ENCODE measurements at places on chromosomes 3 and 15.

DNA sequence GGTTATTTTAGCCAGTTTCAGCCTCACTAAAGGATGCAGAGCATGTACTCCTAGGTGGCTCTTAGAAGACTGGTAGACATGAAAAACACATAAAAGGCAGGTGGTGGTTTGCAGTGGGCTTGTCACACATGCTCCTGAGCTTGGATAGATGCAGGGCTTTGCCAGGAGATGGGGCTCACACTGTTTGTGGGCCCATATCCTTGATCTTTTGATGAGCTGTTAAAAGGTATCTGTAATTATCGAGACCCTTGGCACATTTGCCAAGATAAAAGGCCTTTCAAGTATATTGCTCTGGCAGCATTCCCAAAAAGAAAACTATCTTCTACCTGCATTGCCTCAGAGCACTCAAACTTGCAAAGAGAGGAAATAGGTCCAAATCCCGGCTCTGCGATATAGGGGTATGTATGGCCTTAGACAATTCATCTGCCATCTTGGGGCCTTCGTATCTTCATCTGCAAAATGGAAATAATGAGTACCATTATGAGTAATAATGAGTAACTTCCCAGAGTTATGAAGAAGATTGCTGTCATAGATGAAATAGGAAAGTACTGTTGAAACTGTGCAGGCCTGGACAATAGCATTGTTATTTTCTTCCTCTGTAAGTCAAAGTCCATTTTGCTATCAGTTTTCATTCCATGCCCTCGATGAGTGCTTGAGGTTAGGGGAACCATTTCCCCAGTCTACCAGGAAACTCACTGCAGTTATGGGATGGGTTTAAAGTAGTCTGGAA is 172.7 kb downstream of the SYNPR start:
- DNase-seq = no peak

- no peak for DNase-seq
These were observed 127.3 kb downstream of the EEFSEC start for GRCh38 chr3:128280481-128281052.

- no peak for DNase-seq
These were observed 44.5 kb downstream of the RGMA start for GRCh38 chr15:93044301-93045190.

DNA sequence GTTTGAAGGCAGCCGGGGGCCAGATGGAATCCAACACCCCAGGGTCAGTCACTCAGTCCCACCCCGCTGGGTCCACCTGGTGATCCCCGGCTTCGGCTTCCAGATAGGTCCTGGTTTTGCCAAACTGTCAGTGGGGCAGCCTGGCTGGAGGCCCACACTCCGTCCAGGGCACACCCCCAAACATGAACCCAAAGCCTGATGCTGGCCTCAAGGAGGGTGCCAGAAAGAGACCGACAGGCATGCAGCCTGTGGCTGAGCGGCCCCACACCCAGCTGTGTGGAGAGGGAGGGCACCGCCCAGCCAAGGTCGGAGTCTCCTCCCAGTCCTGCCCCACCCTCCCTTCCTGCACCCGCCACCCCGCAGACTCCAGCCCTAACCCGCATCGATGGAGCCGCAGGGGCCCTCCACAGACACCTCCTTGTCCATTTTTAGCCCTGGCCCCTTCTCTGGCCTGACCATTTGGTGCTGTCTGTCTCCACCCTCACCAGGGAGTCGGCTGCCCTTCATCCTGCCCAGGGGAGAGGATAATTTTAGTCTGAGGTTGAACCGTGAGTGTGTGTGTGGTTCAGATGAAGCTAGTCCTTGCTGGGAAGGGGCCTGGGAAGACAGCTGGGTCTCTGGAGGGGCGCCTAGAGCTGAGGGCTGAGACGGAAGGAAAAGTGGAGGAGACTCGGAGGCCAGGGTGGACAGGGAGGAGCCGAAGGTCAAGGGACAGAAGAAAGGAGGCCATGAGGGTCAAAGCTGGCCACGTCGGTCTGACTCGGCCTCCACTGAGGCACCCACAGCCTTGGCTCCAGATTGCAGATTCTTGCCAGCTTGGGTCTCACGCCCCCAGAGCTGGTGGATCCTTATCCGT is 23.1 kb downstream of the TNK2 start:
- DNase-seq = no peak

- DNase-seq = no peak
These were observed 16.2 kb upstream of the NANOGP8 start for GRCh38 chr15:35101335-35101734.

- no peak for DNase-seq
These were observed 72.1 kb downstream of the APBA2 start for GRCh38 chr15:28957606-28958498.

DNA sequence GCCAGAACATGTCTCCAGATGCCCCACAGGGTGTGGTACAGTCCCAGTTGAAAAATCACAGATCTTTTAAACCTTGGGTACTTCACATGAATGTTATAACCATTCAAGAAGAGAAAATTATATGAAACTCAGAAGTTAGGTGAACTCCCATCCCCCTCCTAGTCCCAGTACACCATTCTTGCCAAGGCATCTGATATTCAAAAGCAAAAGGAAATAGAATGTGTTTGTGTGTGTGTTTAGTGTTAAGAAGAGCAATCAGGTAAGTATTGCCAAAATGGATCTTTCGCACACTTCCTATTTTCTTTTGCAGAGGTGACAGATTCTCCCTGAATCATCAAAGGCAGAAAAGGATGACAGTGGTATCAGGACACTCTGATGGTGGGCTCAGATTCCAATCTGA is 44.1 kb upstream of the LMOD3 start:
- DNase-seq = no peak

GRCh38 chr3:174710612-174711011 is 148.5 kb upstream of the NAALADL2 start:
- DNase-seq = no peak

DNA sequence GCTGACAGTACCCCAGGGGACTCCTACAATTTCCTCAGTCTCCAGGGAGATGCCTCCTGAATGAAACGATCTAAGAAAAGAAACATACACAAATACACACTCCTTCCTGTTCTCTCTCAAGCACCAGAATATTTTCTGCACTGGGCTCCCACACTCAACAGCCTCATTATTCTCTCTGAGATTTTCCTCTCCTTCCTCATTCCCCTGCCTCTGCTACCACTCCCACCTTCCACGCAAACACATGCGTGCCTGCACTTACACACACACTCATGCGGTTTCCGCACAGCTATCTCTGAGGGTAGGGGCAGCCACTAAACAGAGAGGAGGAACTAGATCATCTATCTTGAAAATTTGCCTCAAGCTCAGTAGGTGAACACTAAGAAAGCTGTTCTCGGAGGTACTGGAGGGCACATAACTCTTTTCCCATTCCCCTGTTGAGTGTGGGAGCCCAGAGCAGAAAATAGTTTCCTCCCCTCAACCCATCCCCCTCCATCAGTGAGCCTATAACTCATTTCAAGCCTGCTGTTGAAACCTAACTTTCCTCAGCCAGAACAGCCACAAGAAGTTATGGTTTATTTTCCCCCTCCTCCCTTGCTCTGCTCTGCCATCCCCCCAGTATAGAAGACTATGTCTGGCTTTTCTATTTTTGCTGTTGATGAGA is 30.5 kb upstream of the TIPARP start:
- DNase-seq = no peak

DNA sequence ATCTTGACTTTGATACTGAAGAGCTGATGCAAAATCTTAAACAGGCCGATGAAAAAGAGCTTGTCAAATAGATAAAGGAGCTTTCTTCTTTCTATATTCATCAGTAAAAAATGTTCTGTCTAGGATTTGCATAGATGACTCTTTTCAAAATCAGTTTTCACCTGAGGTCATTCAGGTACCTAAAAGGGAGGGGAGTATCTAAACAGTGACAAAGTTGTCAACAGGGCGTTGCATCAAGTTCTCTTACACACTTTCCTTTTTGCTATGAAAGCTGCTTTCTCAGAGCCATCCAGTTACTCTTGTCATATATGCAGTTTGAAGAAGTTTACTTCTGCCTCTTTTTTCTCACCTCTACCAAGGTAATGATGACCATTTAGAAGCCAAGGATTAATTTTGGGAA is 60.0 kb downstream of the AKAP13 start:
- DNase-seq = no peak

DNA sequence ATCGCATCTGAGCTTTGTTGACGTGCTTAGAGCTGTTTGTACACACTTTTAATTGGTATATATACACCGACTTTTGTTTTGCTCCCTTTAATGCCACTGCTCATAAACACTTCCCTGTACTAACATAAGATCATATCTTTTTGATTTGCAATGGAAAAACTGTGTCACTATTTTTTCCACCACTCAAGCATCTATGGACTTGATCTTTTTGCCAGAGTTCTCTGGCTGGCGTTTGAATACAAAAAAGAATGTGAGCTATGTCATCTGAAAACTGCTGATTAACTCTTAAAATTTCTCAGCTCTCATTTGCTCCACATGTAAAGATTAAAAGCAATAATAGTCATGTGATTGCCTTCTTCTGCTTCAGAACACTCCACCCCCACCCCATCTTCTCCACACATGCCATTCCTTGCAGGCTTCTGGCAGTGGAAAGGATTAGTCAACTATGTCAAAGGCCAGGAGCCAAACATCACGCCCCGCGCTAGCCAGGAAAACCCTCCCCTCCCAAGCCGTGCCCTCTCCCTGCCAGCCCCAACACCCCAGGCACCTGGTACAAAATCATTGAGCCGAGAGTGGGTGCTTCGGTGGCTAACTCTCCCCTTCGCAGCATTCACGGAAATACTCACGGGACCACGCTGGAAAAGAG is 123.4 kb upstream of the MEF2A start:
- DNase-seq = peak; percentile 75

DNA sequence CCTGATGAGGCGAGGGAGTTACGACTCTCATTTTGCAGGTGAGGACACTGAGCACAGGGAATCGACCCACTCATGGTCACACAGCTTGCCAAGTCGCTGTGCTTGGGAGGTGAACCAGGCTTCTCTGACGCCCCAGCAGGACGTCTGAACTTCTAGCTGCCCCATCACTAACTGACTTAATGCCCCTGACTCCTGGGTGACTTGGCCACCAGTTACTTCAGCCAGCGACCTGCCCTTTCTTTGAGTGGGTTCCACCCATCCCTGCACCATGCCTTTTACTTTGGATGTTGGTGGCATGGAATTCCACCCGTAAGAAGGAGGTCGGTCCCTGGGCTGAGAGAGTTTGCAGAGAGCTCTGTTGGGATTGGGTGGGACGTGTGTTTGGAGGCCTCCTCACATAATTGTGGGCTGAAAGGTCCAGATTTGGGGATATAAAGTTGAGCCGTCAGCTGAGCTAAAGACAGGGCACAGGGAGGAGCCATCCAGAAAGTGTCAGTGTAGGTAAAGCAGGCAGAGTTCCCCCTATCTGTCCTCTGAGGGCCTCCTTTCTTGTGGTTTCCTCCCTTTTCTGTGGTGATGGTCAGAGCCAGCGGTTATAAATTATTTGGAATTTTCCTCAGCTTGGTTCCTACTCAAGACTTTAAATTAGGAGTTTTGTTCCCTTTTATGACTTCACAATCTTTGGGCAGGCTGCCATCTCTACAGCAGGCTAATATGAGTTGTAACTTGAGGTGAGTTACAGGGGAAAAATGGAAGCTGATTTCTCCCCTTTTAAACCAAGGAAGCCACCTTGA is 55.0 kb downstream of the FLNB start:
- peak; percentile 72 for DNase-seq

DNA sequence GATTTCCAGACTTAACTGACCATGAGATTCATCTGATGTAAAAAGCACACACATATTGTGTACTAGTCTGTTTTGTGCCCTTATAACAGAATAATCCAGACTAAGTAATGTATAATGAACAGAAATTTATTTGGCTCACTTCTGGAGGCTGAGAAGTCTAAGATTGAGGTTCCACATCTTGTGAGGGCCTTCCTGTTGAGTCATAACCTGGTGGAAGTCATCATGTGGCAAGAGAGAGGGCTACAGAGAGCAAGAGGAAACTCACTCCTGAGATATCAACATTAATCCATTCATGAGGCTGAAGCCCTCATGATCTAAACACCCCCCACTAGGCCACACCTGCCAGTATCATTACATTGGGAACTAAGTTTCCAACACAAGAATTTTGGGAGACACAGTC is 977.6 kb downstream of the MCTP2 start:
- DNase-seq = no peak

DNA sequence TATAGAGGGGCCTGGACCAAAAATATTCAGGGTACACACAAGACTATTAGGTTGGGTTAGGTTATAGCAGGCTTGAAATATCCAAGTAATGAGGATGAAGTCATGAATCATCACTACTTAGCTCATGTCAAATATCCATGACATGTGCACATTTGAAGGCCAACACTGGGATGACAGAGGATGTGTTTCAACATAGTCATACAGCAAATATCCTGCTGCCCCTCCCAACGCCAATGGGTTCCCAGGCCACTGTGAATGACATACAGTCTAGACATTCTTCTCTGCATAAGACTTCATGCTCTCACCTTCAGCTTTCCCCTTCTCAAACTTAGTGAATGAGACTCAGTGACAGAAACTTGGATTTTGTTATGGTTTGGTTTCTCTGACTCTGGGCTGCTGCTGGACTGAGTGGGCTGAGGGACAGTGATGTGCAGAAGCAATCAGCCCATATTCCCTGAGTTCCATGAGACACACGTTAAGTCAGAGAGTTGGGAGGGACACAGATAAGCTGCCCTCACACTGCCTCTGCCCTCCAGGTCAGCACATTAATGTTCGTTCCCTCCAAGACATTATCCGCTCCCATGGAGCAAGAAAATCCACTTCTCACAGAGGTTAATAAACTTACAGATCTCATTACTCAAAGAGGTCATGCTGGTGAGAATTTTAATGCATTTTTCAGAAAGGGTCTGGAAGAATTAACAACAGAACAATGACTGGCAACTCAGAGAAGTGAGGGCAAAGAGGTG is 15.4 kb downstream of the HOMER2 start:
- DNase-seq = no peak

DNA sequence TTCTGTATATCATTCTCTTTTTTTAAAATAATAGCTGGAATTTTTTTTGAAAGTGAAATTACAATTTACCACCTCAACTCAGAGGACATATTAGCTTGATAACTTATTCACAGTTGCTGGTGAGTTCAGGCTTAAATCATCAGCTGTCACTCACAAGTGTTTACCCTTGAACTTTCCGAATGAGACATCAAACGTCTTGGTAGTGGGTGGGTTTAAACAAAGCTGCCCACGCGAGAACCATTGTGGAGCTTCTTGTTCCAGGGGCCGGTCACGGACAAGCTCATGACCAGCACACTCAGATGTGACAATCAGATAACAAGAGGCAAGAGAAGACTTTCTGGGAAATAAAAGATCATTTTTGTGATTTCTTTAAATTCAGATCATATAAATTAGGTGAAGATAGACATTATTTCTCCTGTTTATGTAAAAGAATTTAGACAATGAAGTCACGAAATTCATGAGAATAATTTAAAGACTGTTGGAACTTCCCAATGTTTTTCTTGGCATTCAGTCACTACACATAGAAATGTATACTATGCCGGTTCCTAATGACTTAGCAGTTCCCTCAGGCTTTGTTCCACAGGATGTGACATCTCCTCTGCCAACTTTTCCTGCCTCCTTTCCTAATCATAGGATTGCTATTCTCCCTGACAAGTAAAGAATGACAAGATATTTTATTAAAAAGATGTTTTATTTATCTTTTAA is 29.3 kb downstream of the BTD start:
- no peak for DNase-seq

DNA sequence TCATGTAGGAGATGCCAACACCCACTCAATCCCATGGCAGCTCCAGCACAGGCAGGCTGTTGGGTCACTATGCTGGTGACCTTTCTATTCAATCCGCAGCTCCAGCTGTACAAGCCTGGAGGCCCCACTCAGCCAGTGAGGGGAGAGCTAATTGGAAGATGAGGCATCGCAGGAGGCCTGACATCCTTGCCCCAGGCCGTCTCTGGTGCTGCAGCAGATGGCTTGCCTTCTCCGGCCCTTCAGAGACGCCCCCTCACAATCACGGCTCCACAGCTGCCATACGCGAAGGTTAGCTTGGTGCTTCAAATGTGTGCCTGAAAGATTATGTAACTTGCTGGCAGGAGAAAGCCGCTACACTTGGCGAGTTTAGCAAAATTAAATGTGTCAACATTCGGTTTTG is 104.2 kb upstream of the CLSTN2 start:
- peak; percentile 37 for DNase-seq

Data from uterus (tissue), 4 donors.